ENCODE measurements at places on chromosomes 11 and 22.

DNA sequence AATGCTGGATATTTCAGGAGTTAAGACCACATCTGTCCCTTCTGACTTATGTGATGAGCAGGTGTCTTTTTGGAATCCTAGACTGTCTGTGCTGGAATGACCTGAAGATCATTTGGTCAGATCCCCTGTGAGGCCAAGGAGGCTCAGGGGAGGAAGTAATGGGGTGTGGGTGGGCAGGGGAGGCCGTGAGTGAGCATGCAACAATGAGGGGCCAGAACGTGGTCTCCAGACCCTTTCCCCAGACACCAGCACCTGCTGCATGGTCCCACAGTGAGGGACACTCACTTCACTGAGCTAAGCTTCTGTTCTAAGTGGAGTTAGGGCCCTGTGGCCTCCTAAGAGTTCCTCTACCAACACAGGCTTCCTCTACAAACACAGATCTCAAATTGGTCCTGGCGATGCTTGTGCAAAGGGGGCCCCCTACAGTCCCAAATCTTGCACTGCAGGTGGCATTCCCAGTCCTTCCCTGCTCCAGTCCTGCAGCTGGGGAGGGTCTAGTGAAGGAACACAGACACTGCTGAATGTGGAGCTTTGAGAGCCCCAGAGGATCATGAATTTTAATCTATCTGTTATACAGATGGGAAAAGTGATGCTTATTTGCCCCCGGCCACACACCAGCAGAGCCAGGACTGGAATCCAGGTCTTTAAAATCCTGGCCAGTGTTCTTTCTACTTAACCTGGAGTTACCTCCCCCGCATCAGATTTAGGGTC is 7.4 kb downstream of the USP2 start:
- DNase-seq = no peak

DNA sequence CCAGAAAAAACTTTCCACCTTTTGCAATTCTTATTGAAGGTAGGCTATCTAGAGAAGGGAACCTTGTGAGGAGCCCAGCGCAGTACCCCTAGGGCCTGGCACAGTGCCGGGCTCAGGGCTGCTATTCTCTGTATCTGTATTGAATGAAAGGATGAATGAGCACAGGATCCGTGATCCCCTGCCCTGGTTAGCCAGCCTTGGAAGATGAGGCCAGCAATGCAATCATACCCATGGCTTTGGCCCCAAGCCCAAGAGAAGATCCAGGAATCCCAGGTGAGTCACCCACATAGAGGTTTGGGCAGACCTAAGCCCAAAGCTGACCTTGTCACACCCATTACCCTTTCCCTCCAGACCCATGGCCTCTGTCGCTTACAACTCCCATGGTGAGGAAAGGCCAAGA is 92.5 kb upstream of the CD82 start:
- no peak for DNase-seq

- no peak for DNase-seq
These were observed 31.6 kb downstream of the SLC36A4 start for GRCh38 chr11:93166194-93166593.

DNA sequence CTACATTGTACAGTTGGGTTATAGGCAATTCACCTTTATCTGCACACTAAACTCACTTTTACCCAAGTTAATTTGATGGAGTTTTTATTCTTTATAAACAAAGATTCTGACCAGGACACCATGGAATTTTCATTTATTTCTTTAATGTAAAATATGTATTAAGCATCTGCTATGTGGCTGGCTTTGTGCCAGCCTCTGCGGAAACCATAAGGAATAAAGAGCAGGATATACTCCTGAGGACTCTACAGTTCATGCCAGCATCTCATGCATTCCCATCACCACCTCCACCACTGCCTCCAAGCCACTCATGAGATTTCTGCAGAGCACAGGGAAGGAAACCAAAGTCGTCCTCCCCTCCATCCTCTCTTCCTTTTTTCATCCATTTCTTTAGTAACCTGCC is 100.0 kb upstream of the DBX1 start:
- no peak for DNase-seq

DNA sequence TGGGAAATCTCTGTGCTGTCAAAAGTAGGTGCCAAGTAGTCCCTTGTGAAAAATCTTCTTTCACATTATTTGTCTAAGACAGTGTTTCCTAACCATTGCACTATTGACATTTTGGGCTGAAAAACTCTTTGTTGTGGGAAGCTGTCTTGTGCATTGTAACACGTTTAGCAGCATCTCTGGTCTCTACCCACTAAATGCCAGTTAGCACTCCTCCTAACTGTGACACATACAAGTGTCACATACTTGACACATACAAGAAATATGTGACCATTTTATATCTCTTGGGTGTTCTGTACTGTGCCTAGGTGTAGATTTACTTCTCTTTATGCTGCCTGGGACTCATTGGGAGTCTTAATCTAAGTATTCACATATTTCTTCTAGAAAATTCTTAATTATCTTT is 57.8 kb downstream of the NXPE1 start:
- no peak for DNase-seq

DNA sequence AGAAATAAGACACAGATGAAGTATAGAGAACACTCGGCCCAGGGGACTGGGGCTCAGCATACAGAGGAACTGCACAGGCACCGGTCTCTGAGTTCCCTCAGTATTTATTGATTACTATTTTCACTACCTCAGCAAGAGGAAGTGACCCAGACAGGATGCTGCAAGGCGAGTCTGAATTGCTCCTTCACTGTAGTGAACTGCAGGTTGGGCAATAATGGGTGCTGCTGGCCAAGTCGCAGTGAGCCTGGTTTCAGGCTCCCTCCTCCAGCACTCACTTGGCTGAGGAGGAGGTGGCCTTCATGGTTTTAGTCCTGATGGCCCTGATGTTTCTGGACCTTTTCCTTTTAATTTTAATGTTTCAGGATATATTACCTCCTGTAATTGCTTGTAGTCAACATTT is 10.4 kb downstream of the OR52K2 start:
- no peak for DNase-seq

GRCh38 chr11:63719987-63720386 is 38.7 kb downstream of the RTN3 start:
- DNase-seq = no peak

DNA sequence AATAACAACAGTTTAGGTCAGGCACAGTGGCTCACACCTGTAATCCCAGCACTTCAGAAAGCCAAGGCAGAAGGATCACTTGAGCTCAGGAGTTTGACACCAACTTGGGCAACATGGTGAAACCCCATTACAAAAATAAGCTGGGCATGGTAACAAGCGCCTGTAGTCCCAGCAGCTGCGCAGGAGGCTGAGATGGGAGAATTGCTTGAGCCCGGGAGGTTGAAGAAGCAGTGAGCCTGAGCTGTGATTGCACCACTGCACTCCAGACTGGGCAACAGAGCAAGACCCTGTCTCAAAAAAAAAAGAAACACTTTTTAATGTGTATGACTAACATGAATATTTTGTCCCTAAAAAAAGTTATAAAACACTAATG is 24.5 kb upstream of the TFIP11 start:
- no peak for DNase-seq

- DNase-seq = no peak
These were observed 57.3 kb upstream of the EIF3D start for GRCh38 chr22:36586271-36586670.

DNA sequence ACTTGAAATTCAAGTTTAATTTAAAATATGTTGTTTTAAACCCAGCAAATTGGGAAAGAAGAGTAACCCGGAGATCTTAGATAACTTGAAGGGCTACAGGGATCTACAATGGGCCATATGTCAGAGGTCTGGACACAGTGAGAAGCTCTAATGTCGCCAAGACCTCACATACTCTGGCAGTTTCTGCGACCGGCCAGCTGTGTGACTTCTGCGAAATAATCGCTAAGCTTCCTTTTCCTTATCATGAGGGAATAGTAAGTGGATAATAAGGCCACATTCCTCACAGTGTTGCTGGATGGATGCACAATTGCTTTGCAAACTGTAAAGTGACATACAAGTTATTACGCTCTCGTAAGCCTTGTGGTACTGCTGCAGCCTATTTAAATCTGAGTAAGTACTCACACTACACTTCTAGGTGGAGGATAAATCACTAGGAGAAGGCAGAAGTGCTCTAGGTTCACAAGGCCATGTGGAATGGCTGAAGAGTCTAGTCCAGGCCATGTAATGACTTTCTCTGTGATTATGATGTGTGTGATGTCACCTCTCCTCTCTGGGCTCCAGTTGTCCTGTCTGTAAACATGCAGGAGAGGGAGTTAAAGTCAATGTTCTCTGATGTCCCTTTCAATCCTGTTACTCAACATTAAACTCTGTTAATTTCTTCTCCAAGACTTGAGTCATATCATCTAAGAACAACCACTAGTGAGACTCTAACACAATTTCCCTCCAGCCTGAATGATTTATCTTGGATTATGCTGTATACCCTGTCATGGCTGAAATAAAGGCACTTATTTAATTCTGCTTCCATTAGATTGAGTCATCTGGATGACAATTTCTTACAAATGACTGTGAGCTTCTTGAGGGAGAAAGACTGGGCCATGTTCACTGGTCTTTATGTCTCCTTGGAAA is 192.6 kb upstream of the NARS2 start:
- no peak for DNase-seq

GRCh38 chr22:26550498-26551033 is 38.3 kb upstream of the TFIP11 start:
- DNase-seq = no peak

DNA sequence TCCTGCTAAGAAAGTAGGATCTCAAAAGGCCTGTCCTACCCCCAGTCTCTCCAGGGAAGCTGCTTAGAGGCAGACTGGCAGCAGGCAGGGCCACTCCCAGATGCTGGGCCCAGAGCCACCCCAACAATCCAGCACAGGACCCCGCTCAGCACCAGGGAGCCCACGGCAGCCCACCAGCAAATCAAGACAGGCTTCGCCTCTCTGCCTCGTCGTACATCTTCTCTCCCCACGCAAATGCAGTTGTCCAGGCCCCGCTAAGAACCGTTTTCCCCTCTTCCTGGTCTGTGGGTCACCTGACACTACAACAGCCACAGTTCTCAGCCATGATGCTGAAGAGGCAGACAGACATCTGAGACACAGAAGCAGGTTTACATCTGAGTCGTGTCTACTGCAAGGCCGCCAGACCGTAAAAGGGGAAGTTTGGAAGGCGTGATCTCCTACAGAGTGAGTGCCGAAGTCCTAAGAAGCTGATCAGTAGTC is 51.1 kb downstream of the IGSF9B start:
- DNase-seq = no peak

- DNase-seq = no peak
These were observed 84.0 kb downstream of the SLC36A4 start for GRCh38 chr11:93113824-93114223.

DNA sequence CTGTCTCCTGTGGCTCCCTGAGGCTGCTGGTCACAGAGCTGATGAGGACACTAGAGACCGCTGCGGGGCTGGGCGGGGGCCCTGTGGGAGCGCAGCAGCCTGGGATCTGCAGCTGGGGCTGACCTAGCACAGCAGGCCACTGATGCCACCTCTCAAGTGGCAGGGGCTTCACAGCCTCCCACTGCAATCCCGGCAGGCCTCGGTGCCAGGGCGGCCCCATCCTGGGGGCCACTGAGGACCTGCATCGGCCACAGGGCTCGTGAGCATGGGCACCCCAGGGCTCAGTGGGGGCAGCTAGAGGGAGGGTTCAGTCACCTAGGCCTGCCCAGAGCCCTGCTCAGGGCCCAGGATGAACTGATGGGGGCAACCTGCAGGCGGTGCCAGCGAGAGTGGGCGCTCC is 14.6 kb upstream of the CCDC188 start:
- no peak for DNase-seq

DNA sequence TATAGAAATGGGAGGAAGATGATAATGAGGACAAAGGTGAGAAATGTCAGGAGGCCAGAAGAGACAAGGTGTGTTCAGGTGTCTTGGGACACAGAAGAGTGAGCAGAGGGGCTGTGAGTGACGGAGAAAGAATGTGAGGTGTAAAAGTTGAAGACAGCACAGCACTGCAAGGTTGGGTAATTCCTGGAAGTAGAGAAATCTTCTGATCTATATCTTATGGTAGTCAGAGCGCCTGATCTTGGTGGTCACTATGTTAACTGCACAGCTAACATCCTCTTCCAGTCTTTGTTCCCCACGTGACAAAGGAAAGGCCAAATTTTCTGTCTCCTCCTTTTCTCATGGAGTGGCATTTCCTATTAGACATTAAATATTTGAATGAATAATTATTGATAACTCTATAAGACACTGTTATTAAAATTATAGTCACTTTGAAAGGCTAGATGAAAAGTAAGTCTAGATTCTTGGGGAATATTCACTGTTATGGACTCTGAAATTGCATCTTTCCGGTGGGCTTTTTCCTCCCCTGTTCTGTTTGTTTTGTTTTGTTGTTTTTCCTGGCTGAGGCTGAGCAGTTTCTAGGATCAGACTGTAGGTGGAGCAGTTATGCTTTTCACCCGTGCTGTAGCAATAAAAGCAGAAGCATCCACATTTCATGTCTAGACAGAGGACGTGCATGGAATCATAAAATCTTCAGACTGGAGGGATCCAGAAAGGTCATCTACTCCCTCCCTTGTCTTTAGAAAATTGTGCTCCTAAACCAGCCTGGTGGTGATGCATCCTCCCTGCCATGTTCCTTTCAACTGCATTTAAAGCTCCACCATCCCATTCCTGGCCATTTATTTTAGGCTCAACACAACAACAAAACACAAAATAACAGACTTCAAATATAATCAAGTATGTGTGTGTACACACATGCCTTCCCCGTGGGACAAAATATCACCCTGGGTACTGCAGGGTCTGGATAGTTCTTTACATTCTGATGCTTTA is 26.6 kb downstream of the SC5D start:
- DNase-seq = no peak

- DNase-seq = no peak
These were observed 15.6 kb downstream of the GRAMD4 start for GRCh38 chr22:46635756-46636155.

DNA sequence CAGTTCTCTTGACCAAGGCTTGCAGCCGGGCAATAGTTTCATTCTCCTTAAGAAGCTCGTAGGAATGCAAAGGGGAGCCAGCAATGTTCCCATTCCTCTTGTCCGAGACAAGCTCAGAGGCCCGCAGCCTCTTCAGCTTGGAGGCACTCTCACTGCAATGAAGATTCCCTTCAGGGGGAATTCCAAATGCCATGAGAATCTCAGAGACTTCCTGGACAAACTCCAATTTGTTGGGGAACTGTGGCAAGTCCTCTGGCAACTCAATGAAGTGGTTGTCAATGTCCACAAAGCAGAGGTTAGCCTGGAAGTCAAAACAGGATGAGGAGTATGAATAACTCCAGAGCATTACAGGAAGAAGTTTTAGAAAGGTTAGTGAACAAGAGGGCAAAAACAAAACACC is 84.4 kb downstream of the DENND5A start:
- DNase-seq = no peak

GRCh38 chr11:70500076-70500847 is 101.9 kb downstream of the CTTN start:
- no peak for DNase-seq

GRCh38 chr11:61959678-61960077 is 7.8 kb downstream of the FTH1 start:
- no peak for DNase-seq

GRCh38 chr11:62774407-62774806 is 3.2 kb downstream of the TAF6L start:
- no peak for DNase-seq

DNA sequence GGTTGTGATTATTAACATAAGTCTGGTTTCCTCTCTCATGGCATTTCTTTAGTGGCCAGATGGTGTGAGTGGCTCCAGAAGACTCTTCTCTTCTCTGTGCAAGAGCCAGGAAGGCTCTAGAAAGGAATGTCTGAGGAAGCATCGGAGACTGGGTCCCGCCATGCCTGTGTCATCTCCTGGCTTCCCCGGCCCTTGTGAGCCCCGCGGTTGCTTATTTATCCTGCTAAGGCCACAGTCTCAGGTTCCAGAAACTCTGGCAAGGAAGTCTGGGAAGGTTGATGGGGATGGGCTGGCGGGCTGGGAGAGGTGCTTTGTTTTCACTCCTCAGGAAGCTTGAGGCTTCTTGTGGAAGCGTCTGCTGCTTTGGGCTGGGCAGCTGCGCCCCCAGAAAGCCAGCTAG is 18.9 kb downstream of the BCR start:
- DNase-seq = no peak

All from cortex of kidney (tissue), 1 donor.